ENCODE measurements at places on chromosomes 5 and 9.

GRCh38 chr9:105502276-105502675, 54.4 kb downstream of the FSD1L start:
- no peak for DNase-seq

DNA sequence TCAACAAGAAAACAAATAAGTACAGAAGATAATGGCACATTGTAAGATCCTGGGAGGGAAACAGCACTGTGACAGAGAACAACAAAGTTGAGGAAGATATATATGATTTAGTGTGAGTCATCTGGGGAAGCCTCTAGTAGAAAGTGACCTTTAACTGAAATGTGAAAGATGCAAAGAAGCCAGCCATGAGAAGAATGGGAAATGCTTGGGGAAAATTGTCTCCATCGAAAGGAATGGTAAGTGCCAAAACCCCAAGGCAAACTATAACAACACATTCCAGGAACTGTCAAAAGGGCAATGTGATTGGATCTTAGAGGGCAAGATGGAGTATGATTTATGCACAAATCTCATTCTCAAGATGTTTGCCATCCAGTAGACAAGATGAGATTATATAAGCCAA, 537.8 kb upstream of the BRINP1 start:
- DNase-seq = no peak

- DNase-seq = no peak
These were observed 295.8 kb downstream of the DMRTA1 start for GRCh38 chr9:22742401-22742800.

GRCh38 chr5:56862909-56863308, 46.5 kb upstream of the SETD9 start:
- DNase-seq = no peak

DNA sequence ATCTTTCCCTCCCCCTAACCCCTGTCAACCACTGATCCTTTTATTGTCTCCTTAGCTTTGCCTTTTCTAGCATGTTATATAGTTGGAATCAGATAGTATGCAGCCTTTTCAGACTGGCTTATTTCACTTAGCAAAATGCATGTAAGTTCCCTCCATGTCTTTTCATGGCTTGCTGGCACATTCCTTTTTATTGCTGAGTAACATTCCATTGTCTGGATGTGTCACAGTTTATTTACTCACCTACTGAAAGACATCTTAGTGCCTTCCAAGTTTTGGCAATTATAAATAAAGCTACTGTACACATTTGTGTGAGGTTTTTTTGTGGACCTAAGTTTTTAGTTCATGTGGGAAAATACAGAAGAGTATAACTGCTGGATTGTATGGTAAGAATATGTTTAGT, 230.1 kb downstream of the PBX3 start:
- no peak for DNase-seq

DNA sequence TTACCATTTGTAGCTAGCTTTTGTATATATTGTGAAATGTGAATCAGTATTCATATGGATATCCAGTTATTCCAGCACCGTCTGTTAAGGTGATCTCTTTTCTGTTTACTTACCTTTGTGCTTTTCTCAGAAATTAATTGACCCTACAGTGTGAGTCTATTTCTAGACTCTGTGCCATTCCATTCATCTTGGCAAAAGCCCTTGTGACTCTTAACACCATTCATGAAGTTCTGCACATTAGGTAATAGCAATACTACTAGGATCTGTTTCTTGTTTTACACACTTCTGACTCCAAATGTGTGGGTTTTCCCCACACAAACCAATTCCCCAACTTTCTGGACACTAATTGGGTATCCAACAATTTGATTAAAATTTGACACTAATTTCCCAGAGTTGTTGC, 40.4 kb downstream of the SLC12A2 start:
- no peak for DNase-seq

DNA sequence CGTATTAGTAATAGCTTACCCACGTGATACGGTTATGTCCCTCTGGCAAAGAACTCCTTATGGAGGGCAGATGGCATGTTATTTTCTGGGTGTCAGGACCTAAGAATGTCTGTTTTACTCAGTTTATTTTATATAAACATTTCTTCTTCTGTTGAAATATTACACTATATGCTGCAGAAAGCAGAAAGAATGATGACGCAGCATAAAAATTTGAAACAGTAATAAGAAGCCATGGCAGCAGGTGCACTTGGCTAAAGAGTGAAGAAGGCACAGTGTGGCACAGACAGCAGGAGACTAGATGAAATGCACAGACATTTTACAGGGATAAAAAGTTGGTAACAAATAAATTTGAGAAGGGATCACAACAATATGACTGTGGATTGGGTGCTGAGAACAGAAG, 46.3 kb upstream of the CDH10 start:
- no peak for DNase-seq

DNA sequence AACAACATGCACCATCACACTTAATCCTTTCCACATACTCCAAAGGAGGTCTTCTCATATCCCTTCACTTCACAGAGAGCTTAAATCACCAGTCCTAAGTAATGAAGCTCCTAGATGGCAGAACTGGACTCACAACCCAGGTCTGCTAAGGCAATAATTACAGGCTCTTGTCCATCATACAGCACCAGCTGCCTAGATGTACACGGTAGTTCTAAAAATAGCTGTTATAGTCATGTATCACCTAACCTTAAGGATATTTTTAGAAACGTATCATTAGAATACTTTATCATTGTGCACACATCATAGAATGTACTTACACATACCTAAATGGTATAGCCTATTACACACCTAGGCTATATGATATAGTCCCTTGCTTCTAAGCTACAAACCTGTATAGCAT, 644.6 kb upstream of the RGMB start:
- DNase-seq = no peak

GRCh38 chr5:119200795-119201194, 129.9 kb downstream of the DMXL1 start:
- no peak for DNase-seq

DNA sequence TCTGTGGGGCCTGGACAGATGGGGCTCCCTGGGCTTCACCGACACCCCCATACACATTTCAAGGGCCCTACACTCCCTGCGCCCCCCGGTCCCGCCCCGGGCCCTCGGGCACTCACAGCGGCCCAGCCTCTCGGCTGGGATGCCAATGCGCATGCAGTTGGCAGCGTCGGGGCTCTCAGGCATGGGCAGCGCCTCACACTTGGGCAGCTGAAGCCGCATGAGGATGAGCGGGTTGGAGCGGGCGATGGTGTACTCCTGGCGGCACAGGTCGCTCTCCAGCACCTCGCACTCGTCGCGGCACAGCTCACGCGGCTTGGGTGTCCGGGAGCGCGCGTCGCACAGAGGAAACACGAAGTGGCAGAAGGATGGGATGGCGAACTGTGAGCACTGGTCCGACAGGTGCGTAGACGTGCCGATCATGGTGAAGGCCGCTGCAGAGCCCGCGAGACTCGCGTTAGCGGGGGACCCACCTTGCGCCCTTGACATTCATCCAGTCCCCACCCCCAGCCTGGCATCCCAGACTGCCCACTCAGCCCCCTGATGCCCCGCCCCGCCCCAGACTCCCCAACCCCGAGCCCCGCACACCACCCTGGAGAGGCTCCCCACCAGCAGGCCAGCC, 216.9 kb downstream of the ROR2 start:
- no peak for DNase-seq

GRCh38 chr5:151003503-151003860, 16.9 kb upstream of the GPX3 start:
- DNase-seq = no peak

- no peak for DNase-seq
These were observed 1387.2 kb upstream of the ACO1 start for GRCh38 chr9:30997291-30997690.

- DNase-seq = no peak
These were observed 61.9 kb downstream of the COL15A1 start for GRCh38 chr9:99005651-99006050.

GRCh38 chr9:132183134-132183533, 21.3 kb downstream of the NTNG2 start:
- no peak for DNase-seq

DNA sequence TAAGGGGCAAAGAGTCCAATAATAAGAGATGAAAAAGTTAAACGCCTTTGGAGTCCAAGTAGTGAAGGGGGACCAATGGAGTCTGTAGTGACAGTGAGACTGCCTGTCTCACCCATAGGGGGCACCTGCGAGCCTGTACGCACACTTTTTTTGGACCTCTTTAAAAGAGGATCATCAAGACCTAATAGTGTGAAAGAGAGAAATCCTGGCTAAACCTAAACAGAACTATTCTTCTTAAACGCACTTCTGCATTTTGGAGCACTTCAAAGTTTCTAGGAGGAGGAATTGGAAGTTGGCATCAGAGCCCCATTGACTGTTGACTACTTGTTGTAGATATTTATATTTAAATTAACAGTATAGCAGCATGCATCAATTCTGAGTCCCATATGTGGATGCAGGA, 636.1 kb upstream of the KLF4 start:
- no peak for DNase-seq

DNA sequence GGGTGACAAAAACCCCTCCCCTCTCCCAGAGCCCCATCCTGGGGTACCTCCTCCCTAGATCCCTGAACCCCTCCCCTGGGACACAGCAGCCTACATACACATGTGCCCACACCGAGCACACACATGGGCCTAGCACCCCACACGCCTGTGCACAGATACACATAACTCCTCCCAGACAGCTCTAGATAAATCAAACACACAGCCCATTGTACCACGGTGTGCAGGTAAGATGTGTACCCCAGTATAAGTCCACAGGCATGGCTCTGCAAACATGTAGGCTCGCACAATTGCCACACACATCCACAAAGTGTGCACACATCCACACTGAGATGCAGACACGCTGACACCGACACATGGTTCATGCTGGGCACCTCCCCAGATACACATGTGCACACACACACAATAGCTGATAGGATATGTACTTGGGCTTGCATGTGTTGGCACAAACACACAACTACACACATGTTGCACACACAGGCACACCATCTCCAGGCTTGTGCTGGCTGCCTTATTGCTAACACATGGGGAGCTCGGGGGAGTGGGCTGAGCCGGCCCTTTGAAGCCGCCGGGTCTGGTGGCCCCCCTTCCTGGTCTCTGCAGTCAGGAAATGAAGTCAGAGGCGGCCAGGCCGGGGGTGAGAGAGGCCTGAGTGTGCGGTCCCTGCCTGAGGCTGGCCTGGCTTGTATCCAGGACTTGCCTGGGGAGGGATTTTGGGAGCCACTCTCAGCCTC, 30.2 kb downstream of the GOLGA2 start:
- DNase-seq = no peak

- DNase-seq = no peak
These were observed 139.0 kb downstream of the CPLANE1 start for GRCh38 chr5:37110135-37110534.

DNA sequence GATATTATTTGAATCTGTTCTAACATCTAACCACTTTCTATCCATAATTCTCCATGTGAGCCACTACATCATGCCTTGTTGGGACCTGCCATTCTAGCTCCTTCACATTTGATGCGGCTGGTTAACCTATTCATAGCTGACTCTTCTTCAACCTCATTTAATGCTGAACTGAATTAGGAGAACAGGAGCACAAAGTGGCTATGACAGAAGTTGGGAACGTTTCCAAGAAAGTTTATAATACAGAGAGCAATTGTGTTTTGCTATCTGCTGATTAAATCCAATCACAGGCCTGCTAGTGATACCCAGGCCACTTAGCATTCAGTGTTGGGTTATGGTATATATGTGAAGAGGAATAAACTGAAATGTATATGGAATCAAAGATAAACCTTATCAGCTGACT, 440.3 kb downstream of the PTPRD start:
- no peak for DNase-seq

DNA sequence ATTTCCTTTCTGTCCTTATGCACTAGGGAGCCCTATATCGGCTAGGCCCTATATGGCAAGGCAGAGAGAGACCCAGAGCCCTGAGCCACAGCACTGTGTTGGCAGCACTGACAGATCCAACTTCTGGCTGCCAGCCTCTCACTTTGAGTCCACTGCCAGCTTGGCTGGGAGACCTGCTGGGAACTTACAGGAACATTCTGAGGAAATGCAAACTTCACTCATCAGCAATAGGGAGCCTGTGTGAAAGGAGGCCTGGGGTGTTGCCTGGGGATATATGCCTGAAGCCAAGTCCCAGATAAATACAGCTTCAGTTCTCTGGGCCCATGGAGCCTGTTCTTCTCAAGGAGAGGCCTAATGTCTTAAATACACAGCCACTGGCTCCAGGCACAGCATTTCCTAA, 78.0 kb downstream of the ADRB2 start:
- no peak for DNase-seq

DNA sequence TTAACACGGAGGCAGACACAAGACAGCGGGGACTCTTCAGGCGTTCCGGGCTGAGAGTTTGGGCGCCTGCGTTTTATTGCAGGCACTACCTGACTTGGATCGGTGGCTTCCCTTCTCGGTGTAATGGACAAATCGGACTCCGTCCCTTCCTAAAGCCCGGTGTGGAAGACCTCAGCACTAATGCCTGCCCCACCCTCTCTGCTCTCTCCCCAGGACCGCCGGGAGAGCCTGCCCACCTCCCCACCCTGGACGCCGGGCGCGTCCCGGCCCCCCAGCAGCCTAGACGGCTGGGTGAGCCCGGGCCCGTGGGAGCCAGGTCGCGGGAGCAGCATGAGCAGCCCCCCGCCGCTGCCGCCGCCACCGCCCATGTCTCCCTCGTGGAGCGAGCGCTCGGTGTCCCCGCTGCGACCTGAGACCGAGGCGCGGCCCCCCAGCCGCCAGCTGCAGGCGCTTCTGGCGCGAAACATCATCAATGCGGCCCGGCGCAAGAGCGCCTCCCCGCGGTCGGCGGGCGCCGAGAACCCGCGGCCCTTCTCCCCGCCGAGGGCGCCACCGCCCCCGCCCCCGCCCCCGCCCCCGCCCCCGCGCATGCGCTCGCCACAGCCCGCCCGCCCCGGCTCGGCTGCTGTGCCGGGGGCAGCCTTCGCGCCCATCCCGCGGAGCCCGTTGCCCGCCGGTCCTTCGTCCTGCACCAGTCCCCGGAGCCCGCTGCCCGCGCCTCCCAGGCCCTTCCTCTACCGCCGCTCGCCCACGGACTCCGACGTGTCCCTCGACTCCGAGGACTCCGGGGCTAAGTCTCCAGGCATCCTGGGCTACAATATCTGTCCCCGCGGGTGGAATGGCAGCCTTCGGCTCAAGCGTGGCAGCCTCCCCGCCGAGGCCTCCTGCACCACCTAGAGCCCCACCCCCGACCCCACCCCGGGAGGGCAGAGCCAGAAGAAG, 4.6 kb upstream of the MYOZ3 start:
- DNase-seq = no peak

- no peak for DNase-seq
These were observed 34.7 kb downstream of the GLT6D1 start for GRCh38 chr9:135604437-135605237.

Measured in cortex of kidney (tissue), 1 donor.